ENCODE measurements at places on chromosomes 3 and 15. TPM values are rescaled to one million over a fixed set of nuclear protein-coding genes. Genes with fewer than 3 reads are reported as not detected.

- DNase-seq, result no peak
Measured at GRCh38 chr3:142027300-142027699, 122.0 kb downstream of the TFDP2 start.

GRCh38 chr3:48459773-48460516 lies 13.4 kb downstream of the ATRIP start:
- no peak for DNase-seq

DNA sequence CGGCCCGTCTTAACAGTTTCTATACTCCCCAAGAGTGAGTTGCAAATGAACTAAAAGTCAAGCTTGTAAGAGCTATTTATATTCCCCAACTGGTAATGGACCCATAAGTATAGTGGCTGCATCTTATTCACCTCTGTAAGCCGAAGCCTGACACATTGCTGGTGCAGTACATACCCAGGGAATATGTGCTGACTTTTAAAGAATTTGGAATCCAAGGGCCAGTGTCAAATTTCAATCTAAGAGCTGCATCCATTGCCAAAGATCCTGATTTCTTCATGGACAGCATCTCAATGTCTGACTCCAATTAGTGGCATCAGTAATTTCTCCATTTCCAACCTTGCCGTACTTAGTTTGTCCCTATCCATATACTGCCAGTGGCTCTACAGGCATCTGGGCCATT lies 42.0 kb downstream of the FRMD4B start:
- no peak for DNase-seq

The BFSP2 gene
- not detected for total RNA-seq

The PPARG gene
- total RNA-seq, result 12.4 TPM

Data from MCF 10A (cell line).